ENCODE measurements at places on chromosomes 7 and 10. TPM values are rescaled to one million over a fixed set of nuclear protein-coding genes. Genes with fewer than 3 reads are reported as not detected.

The PNLIPRP1 gene
- total RNA-seq = not detected

The SPDYE9 gene
- total RNA-seq = not detected

The MYH16 gene
- total RNA-seq = 0.78 TPM

The AMPH gene
- 13.4 TPM for total RNA-seq

The ANXA8 gene
- 54.3 TPM for total RNA-seq

The DUSP5 gene
- total RNA-seq = 9.5 TPM

The EPDR1 gene
- 64.0 TPM for total RNA-seq

The TAC1 gene
- not detected for total RNA-seq

The TFEC gene
- 0.07 TPM for total RNA-seq

The CDH23 gene
- 0.29 TPM for total RNA-seq

The KCNH2 gene
- total RNA-seq = 1.7 TPM

DNA sequence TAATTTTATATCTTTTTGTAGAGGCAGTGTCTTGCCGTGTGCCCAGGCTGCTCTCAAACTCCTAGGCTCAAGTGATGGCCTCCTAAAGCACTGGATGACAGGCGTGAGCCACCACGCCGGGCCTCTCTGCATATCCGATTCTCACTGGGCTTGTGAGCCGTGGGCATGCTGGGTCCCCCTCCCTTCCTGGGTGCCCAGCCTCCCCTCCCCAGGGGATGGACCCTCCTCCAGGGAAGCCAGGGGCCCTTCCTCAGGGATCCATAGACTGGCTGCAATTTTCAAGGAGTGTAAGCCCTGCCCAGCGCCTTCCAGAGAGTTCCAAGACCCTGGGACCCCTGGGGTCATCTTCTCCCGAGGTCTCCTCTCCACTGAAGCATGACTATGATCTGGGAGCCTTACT, 23.7 kb upstream of the ELFN1 start:
- no peak for DNase-seq

GRCh38 chr10:69243817-69244216, 23.7 kb downstream of the HKDC1 start:
- no peak for DNase-seq

- DNase-seq = peak; percentile 82
These were observed 92.0 kb downstream of the ITGA8 start for GRCh38 chr10:15627617-15628196.

GRCh38 chr10:68333440-68334431, 1.0 kb upstream of the PBLD start:
- no peak for DNase-seq

DNA sequence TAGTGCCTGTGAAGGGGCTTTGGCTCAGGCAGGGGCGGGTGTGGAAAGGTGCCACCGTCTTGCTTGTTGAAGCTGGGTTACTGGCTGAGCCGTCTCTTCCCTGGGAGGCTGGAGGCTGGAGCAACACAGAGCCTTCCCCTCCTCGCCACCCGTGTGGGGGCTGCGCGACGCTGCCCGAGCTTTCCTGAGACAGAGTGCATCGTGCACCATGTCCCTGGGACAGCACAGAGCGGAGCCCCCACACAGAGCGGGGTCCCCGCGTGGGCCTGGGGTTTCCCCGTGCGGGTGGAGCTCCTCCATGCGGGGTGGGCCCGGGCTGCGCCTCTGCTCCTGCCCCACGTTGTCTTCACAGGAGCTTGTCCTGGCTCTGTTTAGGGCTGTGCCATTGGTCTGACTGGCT, 69.9 kb downstream of the INPP5A start:
- no peak for DNase-seq

GRCh38 chr10:79126351-79127080, 57.8 kb downstream of the ZMIZ1 start:
- no peak for DNase-seq

GRCh38 chr7:143042159-143042789, 9.9 kb upstream of the OR6V1 start:
- DNase-seq = no peak

DNA sequence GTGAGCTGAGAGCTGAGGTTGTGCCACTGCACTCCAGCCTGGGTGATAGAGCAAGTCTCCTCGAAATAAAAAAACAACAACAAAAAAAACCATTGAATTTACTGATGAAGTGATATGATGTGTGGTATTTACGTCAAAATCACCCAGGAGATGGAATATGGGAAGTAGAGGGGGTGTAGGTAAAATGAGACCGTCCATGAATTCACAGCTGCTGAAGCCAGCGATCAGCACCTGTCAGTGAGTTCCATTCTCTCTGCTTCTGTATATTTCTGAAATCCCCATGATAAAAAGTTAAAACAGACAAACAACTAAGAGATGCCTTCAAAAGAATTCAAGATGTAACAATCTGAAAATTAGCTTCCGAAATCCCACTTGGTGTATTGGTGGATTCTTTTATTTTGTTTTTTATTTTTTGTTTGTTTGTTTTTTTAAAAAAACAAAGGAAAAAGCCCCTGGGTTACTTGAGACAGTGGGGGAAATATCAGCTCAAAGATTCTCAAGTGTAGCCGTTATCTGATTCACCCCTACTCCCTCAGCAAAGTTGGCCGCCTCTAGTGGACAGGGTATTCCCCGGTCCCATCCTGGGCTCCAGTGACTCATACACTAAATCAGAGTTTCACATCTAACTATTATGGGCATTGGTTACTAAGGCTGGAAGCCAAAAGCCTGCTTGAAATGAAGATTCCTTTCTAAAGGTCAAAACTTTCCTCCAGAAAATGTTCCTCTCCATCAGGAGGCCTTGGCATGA, 76.4 kb downstream of the MAP3K8 start:
- peak; percentile 95 for DNase-seq

DNA sequence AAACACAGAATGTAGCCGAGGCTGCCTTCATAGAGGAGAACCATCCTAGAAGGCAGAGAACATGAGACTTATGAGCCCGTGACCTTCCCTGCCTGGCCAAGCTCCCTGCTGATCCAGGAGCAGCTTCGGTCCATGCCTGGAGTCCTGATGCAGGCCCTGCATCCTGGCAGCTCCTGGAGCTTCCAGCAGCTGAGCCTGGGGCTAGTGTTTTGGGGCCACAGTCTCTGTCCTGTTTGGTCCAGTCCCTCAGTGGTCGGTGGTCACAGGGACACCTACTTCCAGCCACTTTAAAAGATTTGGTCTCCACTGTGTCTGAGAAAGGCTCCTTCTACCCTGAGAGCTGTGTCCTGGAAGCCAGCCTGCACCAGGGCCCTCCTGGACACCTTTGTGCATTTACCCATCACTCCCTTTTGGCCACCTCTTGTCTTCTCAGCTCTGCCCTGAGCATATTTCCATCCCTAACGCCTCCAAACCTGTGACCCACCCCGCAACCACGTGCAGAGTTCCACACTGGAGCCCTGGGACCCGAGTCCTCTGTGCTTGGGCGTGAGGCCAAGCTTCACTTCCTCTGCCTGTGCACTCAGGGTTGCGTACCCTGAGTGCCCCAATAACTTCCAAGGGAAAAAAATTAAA, 315.2 kb upstream of the ZNF32 start:
- DNase-seq = no peak

DNA sequence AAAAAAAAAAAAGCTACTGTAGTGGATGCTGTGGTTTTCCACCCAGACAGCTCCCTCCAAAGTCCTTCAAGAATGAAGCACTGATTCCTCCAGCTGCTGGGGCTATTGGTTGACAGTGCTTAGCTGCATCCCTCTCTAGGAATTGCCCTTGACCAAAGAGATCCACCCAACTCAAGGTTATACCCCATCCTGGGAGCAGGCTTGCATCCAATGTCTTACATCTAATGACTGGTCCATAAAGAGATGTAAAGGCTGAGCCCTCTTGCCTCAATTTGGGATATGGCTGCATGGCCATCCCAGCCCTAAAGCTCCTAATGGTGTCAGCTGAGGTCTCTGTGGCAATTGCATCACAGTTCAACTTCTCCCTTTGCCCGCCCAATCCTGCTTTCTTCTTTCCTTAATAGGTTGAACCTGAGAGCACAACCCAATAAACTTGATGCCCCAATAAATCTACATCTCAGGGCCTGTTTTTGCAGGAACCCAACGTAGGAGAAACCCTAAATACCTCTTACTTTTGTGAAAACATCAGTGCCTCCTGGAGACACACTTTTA, 4.4 kb downstream of the GPR37 start:
- DNase-seq = no peak

- no peak for DNase-seq
These were observed 8.8 kb downstream of the TRIM8 start for GRCh38 chr10:102653060-102653459.

- DNase-seq = peak; percentile 96
These were observed 22.8 kb upstream of the ADAMTS14 start for GRCh38 chr10:70649526-70649925.

DNA sequence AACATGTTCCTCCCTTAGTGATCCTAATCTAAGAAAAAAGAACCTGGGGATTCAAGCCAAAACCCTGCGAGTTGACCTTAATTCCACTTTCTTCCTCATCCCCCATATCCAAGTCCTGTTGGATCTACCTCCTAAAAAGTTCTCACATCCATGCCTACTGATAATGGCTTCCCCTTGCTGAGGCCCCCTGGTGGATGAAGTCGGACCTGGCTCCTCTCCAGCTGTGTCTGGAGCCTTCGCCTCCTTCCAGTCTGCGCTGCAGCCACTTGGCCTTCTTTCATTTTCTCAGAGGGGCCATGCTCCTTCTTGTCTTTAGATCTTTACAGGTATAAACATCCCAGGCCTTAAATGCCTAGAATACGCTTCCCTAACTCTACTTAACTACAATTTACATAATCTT, 8.1 kb downstream of the PDE1C start:
- peak; percentile 89 for DNase-seq

DNA sequence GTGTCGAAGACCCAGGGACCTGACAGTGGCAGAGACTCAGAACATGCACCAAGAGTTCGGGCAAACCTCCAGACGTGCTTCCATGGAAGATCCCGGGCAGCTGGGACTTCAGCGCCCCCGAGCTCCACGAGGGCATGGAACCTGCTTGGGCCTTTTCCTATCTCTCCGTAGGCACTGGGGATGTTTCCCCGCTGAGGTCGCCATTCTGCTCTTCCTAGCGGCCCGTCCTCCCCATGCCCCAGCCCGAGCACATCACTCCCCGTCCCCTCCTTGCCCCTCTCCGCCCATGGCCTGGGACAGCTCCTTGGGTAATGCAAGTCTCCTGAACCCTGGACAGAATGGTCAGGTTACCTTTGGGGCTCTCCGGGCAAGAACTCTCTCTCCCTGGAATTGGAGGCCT, 32.3 kb upstream of the SHH start:
- DNase-seq = no peak

Data from A172 (cell line).